ENCODE measurements at places on chromosomes 7 and 10. TPM values are rescaled to one million over a fixed set of nuclear protein-coding genes. Genes with fewer than 3 reads are reported as not detected.

ASAH2 gene
- total RNA-seq: 1.5 TPM

DNA sequence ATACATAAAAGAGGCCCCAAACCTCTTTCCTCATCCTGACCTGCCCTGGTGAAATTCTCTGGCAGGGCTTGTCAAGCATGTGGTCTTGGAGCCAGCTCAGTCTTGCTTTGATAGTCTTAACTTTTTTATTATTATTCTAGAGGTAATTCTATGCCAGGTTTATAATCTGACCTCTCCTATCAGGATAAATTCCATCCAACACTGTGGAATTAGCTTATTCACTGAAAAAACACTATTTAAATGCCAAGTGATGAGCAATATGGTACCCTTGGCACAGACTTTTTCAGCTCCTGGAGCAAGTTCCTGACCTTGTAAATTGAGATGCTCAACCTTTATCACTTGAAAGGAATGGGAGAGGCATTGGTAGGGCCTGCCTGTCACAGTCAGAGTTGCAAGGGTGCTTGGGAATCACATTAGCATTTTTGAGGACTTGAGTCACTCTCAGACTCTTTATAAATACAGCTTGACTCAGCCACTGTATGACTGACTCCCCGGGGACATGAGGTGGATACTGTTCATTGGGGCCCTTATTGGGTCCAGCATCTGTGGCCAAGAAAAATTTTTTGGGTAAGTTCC lies at the start of gene CPA4:
CPA4 (plus strand) TSS at position 480 of the 576 bp plus-strand sequence; CDS start at position 500, 20 bp downstream.
- no peak for DNase-seq

DNA sequence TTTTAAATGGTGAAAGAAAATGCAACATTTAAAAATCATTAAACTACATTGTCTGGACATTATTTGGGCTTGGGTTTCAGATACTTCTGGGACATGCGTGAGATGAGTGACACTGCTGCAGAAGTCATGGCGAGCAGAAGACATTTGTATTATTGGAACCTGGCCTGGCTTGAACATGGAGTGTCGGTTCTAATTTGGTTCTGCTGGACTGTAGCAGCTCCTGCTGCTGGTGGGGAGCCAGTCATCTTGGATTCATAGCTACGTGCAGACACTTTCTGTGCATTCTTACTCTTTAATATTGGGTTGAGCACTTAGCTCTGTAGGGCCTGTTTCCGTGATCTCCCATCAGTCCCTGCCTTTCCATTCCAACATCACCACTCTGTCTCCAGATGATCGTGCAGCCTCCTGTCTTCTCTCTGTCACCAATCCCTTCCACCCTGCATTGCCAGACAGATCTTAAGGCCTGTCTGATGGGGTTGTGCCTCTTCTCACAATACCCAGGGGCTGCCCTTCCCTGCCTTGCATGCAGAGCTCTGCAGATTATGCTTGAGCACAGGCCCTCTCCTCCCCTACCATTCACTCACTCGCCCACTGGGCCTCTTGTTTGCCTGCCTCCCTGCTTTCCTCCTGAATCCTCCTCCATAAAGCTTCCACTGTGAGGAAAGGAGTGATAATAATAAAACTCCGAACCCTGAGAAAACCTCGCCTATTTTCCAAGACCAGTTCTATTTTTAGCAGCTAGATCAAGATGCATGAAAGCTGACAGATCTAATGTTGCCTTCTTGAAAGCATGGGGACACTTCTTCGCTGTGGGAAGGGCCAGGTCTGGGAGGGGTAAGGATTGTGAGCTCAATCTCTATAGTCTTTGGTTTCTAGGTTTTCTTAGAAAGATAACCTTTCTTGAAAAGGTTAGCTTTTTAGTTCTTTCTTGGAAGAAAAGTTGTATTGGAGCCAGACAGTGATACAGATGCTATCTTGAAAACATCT lies 32.9 kb downstream of the CELF2 start:
- DNase-seq: no peak

- no peak for DNase-seq
These were observed 163.9 kb upstream of the AUTS2 start for GRCh38 chr7:69434398-69434815.

DNA sequence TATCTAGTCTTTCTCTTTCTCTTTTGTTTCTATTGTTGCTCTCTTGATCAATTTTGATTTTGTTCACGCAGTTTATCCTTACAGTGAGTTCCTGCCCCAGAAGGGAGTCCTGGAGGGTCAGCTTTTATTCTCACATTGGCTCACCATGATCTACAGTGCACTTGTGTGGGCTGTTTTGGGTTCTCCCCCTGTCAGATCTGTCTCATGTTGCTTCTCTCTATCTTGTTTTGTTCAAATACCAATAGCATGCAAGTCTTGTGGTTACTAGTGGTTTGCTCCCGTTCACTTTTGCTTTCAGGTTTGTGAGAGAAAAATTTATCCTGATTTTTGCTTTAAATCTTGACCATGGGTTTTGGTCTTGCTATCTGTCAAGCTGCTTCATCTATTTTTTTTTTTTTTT lies 74.3 kb downstream of the PTN start:
- DNase-seq: no peak

GRCh38 chr7:34026481-34027190 lies 121.3 kb downstream of the BMPER start:
- DNase-seq: no peak

- no peak for DNase-seq
These were observed 14.2 kb downstream of the PDLIM1 start for GRCh38 chr10:95276367-95277200.

- DNase-seq: no peak
These were observed 99.2 kb downstream of the ARID5B start for GRCh38 chr10:62000726-62001125.

GRCh38 chr7:143289421-143289820 lies 1.3 kb downstream of the CASP2 start:
- DNase-seq: no peak

GRCh38 chr7:96740130-96740529 lies 30.5 kb upstream of the SEM1 start:
- DNase-seq: no peak

GRCh38 chr10:42149027-42149700 lies 489.2 kb downstream of the ZNF33B start:
- peak; percentile 62 for DNase-seq

GRCh38 chr10:123305671-123306070 lies 151.5 kb downstream of the BUB3 start:
- no peak for DNase-seq
